Esophagus squamous epithelium (tissue), 5 donors: ENCODE measurements at places on chromosomes 4 and X. TPM values are rescaled to one million over a fixed set of nuclear protein-coding genes. Genes with fewer than 3 reads are reported as not detected.
A peak's percentile ranks its signal among the peaks of the same experiment; 100 is the strongest.

DNA sequence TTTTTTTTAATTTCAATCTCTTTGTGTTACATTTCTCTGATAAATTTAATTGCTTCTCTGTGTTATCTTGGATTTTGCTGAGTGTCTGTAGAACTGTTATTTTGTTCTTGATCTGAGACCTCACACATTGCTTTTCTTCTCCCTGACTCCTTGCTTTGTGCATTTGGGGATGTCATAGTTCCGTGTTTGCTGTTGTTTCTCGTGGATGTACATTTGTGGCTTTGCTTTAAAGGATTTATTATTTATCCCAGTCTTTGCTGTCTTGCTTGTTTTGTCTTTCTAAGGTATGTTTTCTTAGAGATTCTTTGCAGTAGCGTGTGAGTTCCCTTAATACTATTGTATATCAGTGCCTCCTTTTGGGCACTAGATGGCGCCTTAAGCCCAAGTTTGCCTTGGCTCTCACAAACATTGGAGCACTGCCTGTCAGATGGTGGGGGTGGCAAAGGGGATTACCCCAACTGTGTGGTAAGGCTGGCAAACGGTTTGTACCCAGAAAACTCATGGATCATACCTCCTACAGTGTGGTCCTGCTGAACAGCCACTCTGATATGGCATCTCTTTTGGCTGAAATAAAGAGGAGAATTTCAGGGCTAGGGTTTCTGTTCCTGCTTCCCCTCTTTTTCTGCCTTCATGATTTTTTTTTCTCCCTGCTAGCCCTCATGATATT, 96.4 kb downstream of the PGRMC2 start:
- no peak overlapping the region for H3K4me3 ChIP-seq
- no peak overlapping the region for H3K27ac ChIP-seq
- H3K36me3 ChIP-seq: peaks cover 14% of the 10 kb centered on the region
- H3K27me3 ChIP-seq: no peaks in the 10 kb centered on the region
- no peaks in the 10 kb centered on the region for H3K4me1 ChIP-seq
- DNase-seq: no peak

GRCh38 chr4:161555689-161556660, 607.8 kb downstream of the FSTL5 start:
- no peak overlapping the region for H3K27ac ChIP-seq
- no peaks in the 10 kb centered on the region for H3K27me3 ChIP-seq
- no peak for DNase-seq
- H3K36me3 ChIP-seq: no peaks in the 10 kb centered on the region
- H3K4me3 ChIP-seq: no peak overlapping the region

DNA sequence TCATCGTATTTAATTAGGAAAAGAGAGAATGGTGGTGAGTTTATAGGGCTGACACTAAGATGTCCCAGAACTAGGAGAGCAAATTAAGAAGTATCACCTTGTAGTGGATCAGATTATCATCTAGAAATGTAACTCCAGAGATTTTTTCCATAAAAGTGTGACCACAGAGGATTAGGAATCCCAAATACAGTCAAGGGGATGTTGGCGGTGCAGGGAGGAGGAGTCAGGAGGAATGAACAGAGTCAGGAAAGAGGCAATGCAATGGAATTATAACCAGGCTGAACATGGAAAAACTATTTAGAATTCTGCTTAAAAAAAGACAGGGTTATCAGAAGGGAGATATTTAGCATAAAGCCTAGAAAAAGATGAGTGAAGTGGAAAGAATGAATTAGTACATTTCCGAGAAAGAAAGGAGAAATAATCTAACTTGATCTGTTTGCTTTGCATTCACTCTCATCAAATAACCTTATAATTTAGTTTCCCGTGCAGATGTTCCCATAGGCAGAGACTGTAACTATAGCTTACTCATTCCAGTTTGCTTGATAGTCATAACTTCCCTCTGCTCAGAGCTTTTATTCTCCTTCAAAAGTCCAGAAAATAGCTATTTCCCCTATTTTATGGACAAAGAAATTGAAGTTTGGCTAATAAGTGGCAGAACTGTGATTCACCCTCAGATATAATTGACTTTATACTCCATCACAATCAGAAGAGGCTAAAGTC, 56.4 kb downstream of the SCFD2 start:
- no peak for DNase-seq
- no peak overlapping the region for H3K4me3 ChIP-seq
- no peaks in the 10 kb centered on the region for H3K27me3 ChIP-seq
- H3K36me3 ChIP-seq: no peaks in the 10 kb centered on the region
- no peaks in the 10 kb centered on the region for H3K4me1 ChIP-seq
- H3K27ac ChIP-seq: no peak overlapping the region

DNA sequence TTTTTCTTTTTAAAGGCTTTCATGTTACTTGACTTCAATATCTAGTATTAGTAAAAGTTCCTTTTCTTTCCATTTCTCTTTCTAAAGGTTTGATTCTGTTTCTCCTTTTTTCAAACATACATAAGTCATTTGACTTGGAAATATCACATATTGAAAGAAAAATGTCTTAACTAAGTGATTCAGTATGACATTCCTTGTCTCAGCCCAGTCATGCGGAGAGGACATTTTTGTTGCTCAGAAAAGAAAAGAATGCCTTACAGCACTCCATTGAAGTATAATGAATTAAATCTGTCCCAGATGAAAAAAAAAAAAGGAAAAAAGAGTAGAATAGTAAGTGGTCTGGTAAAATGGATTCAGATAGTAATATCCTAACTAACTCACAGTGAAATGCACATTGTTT, 466.1 kb downstream of the ADGRL3 start:
- H3K36me3 ChIP-seq: no peaks in the 10 kb centered on the region
- DNase-seq: no peak

DNA sequence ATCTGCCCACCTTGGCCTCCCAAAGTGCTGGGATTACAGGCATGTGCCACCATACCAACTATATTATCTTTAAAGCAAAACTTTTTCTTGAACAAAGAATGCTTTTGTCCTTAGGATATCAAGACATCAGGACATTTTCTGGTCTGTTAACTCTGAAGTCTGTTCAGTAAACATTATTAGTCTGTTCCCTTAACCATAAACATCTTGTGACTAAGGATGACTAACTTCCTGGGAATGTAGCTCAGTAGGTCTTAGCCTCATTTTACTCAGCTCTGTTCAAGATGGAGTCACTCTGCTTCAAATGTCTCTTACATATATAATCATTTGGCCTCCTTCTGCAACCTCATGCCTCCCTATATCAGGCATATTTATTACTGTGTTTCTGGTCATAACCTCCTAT, 122.9 kb downstream of the UBE2NL start:
- DNase-seq: no peak
- H3K4me1 ChIP-seq: no peaks in the 10 kb centered on the region
- no peak overlapping the region for H3K27ac ChIP-seq
- no peak overlapping the region for H3K4me3 ChIP-seq
- no peaks in the 10 kb centered on the region for H3K27me3 ChIP-seq

DNA sequence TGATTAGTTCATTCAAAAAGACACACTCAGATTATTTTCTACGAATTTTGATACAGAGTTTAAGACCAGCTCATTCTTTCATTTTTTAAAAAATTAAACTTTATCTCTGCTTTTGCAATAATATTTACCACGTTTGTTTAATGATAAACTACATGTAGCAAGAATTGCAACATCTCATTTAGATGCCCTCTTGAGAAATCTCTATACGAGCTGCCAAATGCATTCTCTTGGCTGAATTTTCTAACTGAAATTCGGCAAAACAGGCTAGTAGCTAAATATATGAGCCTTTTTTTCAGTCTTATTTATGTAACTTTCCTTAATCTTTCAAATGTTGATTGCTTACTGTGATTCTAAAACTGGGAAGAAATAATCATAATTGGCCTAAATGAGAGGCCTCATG, 2.1 kb upstream of the GC start:
- no peak overlapping the region for H3K4me3 ChIP-seq
- no peaks in the 10 kb centered on the region for H3K36me3 ChIP-seq
- DNase-seq: no peak
- no peaks in the 10 kb centered on the region for H3K27me3 ChIP-seq
- no peak overlapping the region for H3K27ac ChIP-seq
- no peaks in the 10 kb centered on the region for H3K4me1 ChIP-seq

GRCh38 chr4:126916626-126917140, 716.1 kb upstream of the INTU start:
- H3K27me3 ChIP-seq: no peaks in the 10 kb centered on the region
- no peak overlapping the region for H3K4me3 ChIP-seq
- H3K36me3 ChIP-seq: no peaks in the 10 kb centered on the region
- H3K4me1 ChIP-seq: peaks cover 10% of the 10 kb centered on the region
- no peak overlapping the region for H3K27ac ChIP-seq

DNA sequence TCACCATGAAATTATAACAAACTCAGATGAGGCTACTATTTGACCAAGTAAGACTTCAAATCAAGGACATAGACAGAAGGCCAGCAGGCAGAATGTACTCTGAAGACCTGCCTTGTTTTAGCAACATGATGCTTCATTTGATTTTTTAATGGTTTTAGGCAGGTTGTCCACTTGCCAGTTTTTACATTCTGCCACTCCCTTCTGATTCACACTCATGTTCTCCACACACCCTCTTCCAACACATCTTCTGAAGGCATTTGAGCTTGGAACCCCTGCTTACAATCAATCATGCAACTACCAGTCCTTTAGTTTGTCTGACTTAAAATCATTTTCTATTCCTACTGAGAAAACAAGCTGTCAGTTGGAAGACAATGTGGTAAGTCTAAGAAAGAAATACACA, 114.9 kb upstream of the SMIM31 start:
- no peaks in the 10 kb centered on the region for H3K27me3 ChIP-seq
- no peak for DNase-seq
- H3K4me3 ChIP-seq: no peak overlapping the region
- H3K27ac ChIP-seq: no peak overlapping the region
- H3K36me3 ChIP-seq: no peaks in the 10 kb centered on the region
- H3K4me1 ChIP-seq: no peaks in the 10 kb centered on the region

DNA sequence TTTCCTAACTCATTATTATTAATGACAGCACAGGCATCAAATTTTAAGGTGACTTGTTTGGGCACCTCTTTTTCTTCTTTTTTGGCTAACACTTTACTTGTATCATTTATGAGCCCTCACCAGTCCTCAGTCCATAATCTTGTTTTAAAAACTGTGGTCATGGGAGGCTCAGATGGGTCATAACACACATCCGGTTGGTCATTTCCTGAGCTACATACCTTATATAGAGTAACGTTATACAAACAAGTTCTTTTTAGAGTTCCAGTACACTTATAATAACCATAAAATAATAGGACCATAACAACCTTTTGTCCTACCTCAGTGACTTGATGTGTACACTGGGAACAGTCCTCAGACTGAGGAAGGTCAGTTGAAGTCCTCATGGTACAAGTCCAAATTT, 21.1 kb upstream of the PLS3 start:
- H3K4me3 ChIP-seq: no peak overlapping the region
- no peaks in the 10 kb centered on the region for H3K36me3 ChIP-seq
- H3K27me3 ChIP-seq: no peaks in the 10 kb centered on the region
- H3K4me1 ChIP-seq: no peaks in the 10 kb centered on the region
- no peak for DNase-seq

DNA sequence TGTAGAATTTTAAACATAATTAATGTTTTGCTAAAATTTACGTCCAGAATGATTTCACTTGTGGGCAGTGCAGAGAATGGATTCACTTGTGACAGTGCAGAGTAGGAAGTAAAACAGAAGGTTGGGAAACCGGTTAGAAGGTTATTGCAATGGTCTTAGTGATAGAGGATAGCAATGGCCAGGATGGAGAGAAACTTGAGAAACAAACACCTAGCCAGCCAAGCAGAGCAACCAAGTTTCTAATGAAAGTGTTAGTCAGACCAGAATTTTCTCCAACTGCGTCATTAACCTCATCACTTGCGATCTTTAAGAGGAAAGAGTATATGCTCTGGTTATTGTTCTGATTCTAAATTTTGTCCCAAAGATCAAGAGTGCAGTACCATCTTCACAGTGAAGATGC, 50.0 kb upstream of the TBC1D9 start:
- DNase-seq: no peak
- H3K27ac ChIP-seq: no peak overlapping the region

DNA sequence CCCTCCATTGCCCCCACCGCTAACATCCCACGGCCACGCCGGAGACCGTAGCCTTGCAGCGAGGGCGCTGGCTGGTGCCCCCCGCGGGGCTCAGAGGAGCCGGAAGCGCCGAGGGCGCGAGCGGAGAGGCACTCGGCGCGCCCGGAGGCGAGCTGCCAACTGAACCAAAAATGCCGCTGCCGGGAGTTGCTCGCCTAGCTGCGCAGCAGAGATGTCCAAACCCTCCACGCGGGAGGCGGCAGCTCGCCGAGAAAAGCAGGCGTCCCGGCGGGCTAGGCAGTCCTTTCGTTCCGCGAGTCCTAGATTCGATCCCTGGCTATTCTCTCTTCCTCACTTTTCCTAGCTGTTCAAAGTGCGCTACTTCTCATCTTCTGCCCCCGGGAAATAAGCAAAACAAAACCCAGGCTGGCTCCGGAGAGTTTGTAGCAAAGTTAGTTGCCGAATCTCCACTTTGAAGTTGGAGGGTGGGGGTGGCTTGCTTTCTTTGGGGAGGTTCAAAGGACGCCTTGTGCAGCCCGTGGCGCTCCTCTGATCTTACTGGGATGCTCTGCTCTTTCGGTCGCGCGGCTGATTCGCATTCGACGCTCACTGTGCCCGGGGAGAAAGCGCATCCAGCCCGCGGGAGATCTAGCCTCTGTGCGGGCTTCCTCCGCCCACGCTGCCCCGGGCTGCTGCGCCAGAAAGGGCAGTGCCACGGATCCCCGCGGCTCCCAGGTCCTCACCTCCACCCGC, 723 bp downstream of the NKX6-1 start:
- peak overlapping the region; percentile 57 for H3K4me3 ChIP-seq
- no peak for DNase-seq
- H3K27ac ChIP-seq: peak overlapping the region; percentile 92
- peaks cover 54% of the 10 kb centered on the region for H3K27me3 ChIP-seq
- H3K36me3 ChIP-seq: no peaks in the 10 kb centered on the region

GRCh38 chrX:101602077-101602476, 15.7 kb downstream of the ARMCX6 start:
- DNase-seq: no peak
- no peak overlapping the region for H3K27ac ChIP-seq
- no peak overlapping the region for H3K4me3 ChIP-seq
- no peaks in the 10 kb centered on the region for H3K36me3 ChIP-seq

- no peak overlapping the region for H3K4me3 ChIP-seq
- DNase-seq: no peak
- no peaks in the 10 kb centered on the region for H3K36me3 ChIP-seq
- no peaks in the 10 kb centered on the region for H3K27me3 ChIP-seq
- H3K4me1 ChIP-seq: no peaks in the 10 kb centered on the region
- no peak overlapping the region for H3K27ac ChIP-seq
Measured at GRCh38 chr4:24630937-24631336, 46.6 kb upstream of the DHX15 start.

- no peak overlapping the region for H3K4me3 ChIP-seq
- H3K4me1 ChIP-seq: no peaks in the 10 kb centered on the region
- no peaks in the 10 kb centered on the region for H3K36me3 ChIP-seq
- H3K27ac ChIP-seq: no peak overlapping the region
- no peaks in the 10 kb centered on the region for H3K27me3 ChIP-seq
Measured at GRCh38 chrX:25433307-25433706, 417.5 kb upstream of the ARX start.

Gene ENOX2
- total RNA-seq: 5.4 TPM

Gene RHOXF2
- total RNA-seq: not detected

Gene ADGRL3
- 1.8 TPM for total RNA-seq

Gene KDR
- total RNA-seq: 2.0 TPM

Gene CLDN34
- 3.1 TPM for total RNA-seq

Gene GLUD2
- total RNA-seq: 0.22 TPM

Gene DCAF12L2
- not detected for total RNA-seq

Gene ZFP42
- not detected for total RNA-seq
